ENCODE measurements at places on chromosomes 3 and 15. TPM values are rescaled to one million over a fixed set of nuclear protein-coding genes. Genes with fewer than 3 reads are reported as not detected.

- peak; percentile 48 for DNase-seq
Measured at GRCh38 chr15:20295238-20295811, 246.3 kb downstream of the GOLGA6L6 start.

- no peak for DNase-seq
Measured at GRCh38 chr3:16494814-16495431, 18.6 kb downstream of the RFTN1 start.

DNA sequence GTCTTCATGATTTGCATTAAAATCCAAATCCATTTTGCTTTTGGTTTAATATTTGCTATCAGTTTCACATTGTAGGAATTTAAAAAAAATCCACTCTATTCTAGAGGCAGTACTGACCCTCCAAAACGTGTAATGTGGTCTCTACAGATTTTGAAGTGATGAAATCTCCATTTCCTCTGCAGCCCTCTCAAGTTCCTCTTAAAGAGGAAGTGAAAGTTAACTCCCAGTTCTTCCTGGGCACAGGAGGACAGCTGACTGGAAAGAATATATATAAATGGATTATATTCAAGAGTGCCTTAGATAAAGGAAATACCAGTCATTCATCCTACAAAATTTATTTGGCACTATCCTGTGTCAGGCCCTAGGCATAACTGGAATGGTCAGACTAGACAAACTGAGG lies 83.5 kb upstream of the PLCL2 start:
- no peak for DNase-seq

Gene PLA1A
- 13.5 TPM for total RNA-seq

Gene ACP3
- total RNA-seq = not detected
